ENCODE measurements at places on chromosomes 2 and 18.

- no peak for DNase-seq
Observed at GRCh38 chr2:241752253-241752652, 17.8 kb downstream of the D2HGDH start.

DNA sequence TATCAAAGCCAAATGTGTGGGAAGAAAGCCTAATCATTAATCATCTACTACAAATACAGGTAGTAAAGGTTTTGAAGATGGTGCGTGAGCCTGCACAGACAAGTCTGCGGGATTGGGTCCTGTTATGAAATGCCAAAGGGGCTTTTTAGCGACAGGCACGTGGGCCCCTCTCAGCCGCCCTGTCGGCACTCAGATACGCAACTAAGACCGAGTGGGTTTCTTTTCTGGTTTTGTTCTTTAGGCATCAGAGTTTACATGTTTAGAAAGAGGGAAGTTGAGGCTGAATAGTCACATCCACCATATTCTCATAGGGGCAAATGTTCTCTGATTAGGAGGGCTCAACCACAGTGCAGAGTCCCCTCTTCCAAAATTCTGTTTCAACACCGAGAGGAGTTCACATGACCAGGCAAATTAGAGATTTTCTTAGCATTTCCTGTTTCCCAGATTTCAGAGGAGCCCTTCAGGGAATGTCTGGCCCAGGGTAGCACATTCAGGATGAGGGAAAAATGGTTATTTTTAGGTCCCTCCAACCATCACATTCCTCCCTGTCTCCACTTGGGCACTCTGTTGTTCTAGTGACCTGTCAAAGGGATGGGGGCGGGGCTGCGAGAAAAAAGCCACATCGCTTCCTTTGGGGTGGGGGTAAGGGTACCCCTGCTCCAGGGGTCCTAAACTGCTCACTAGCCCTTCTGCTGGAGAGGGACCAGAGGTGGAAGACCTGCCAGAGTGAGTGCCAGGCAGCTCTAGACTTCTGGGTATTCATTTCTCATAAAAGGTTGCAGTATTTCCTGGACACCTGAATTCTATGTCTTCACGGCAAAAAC lies 159.2 kb downstream of the BCL2 start:
- no peak for DNase-seq

DNA sequence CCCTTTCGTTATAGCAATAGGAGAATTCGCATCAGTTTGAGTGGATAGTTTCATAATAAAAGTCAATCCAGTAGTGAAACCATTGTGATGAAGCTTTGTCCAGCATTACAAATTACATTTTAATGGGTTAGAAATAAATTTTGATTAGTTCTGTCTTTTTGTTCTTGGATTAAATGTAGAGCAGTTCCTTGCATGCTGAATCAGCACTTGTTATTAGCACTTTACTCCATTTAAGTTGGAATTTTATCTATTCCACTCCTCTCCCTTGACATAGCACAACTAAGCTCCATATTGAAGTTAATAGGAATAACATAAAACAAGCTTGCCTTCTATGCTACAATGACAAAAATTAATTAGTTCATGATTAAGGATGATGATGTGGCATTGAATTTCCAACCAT lies 624.1 kb downstream of the CCDC85A start:
- no peak for DNase-seq

GRCh38 chr2:225766431-225766830 lies 366.9 kb downstream of the NYAP2 start:
- no peak for DNase-seq

- no peak for DNase-seq
Observed at GRCh38 chr2:64220265-64220664, 76.0 kb upstream of the PELI1 start.

GRCh38 chr18:52570975-52571374 lies 231.0 kb downstream of the DCC start:
- no peak for DNase-seq

GRCh38 chr2:43194121-43194869 lies 32.1 kb downstream of the ZFP36L2 start:
- DNase-seq, result no peak

- DNase-seq, result no peak
Observed at GRCh38 chr2:46000660-46001059, 296.5 kb upstream of the EPAS1 start.

DNA sequence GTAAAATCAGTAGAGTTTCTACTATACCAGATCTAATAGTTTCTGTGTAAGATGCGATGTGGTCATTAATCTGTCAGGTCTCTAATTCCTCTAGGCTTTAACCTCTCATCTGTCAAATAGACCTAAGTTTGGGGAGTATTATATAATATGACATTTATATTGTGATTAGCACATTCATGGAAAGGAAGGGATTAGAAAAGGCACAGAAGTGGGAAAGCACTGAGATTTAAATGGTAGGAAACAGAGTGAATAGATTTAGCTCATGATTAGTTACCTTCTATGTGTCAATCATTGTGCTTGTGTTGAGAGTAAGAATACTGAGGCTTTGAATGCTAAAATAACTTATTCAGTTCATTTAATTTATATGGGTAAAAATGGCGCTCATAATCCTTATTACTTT lies 118.0 kb downstream of the LRP1B start:
- DNase-seq, result no peak

- DNase-seq, result no peak
Observed at GRCh38 chr2:62248226-62248625, 52.3 kb downstream of the B3GNT2 start.

GRCh38 chr2:18927525-18928232 lies 338.3 kb upstream of the NT5C1B start:
- no peak for DNase-seq

- DNase-seq, result no peak
Observed at GRCh38 chr2:188765522-188766470, 208.4 kb upstream of the COL3A1 start.

- DNase-seq, result no peak
Observed at GRCh38 chr2:193267496-193268002, 1072.8 kb upstream of the TMEFF2 start.

DNA sequence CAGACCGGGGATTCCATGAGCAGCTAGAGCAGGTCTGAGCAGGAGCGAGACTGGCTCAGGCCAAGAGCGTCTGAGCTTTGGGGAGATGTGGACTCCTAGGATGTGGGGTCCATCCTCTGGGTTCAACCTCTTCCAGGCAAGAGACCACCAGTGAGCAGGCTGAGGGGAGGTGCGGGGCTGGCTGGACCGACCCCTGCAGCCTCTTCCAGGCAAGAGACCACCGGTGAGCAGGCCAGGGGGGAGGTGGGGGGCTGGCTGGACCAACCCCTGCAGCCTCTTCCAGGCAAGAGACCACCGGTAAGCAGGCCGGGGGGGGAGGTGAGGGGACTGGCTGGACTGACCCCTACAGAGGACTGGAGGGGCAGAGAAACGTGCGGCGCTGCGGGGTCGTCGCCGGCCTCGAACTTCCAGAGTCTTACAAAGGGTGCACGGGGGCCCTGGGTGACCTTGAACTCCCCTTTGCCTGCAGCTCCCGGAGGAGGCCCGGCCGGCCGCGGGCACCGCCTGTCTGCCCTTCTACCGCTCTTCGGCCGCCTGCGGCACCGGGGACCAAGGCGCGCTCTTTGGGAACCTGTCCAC lies 63.4 kb downstream of the TPO start:
- DNase-seq, result no peak
